Inflammatory macrophage (primary cell): ENCODE measurements at places on chromosomes 1 and 21.

- no peak for DNase-seq
Measured at GRCh38 chr1:87196110-87196827, 132.4 kb upstream of the LMO4 start.

DNA sequence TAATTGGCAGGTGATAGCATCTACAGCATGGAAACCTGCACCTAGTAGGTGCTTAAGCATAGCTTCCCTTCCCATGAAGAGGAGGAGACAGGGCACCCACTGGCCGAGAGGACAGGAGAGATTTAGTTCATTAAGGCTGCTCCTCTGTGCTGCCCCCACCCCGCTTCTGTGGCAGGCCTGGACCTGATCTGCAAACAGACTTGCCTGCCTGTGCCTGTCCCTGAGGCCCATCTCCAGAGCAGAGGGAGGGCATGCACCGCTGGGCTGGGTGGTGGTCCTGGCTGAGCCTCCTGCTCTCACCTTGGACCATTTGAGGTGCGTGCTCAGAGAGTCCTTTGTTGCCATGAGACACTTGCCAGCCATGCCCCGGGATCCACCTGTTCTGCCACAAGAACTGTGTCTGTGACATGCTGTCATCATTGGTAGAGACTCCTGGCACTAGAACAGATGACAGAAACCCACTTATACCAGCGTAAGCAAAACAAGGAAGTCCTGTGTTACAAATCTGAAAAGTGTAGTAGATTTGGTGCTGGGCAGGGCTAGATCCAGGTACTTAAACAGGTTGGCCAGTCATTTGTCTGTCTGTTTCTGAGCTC is 55.6 kb downstream of the PTPRF start:
- no peak for DNase-seq

DNA sequence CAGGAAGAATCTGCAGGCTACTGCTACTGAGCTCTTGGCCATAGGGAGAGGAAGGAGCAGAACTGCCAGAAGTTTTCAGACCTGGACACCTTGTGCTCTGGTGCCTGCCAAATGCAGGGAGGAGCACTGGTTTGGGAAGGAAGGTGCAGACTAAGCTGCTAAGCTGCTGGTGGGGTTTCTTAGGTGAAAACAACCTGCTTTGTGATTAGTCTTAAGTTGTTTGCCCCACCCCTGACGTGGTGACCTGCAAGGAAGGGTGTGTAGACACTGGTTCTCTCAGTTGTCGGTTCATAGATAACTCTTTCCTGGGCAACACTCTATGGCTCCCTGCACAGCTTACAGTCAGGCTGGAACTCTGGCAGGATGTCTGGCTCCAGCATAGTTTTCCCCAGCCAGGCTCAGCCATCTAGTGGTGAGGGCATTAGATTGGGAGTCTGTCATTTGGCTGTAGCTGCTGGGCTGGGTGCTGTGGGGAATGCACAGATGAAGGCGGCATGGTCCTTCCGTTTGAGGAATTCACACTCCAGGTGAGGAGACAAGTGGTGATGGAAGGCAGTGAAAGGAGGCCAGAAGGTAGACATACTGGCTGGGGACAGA is 10.3 kb upstream of the S100A10 start:
- no peak for DNase-seq

GRCh38 chr1:116558140-116558549 is 12.7 kb downstream of the CD58 start:
- no peak for DNase-seq

DNA sequence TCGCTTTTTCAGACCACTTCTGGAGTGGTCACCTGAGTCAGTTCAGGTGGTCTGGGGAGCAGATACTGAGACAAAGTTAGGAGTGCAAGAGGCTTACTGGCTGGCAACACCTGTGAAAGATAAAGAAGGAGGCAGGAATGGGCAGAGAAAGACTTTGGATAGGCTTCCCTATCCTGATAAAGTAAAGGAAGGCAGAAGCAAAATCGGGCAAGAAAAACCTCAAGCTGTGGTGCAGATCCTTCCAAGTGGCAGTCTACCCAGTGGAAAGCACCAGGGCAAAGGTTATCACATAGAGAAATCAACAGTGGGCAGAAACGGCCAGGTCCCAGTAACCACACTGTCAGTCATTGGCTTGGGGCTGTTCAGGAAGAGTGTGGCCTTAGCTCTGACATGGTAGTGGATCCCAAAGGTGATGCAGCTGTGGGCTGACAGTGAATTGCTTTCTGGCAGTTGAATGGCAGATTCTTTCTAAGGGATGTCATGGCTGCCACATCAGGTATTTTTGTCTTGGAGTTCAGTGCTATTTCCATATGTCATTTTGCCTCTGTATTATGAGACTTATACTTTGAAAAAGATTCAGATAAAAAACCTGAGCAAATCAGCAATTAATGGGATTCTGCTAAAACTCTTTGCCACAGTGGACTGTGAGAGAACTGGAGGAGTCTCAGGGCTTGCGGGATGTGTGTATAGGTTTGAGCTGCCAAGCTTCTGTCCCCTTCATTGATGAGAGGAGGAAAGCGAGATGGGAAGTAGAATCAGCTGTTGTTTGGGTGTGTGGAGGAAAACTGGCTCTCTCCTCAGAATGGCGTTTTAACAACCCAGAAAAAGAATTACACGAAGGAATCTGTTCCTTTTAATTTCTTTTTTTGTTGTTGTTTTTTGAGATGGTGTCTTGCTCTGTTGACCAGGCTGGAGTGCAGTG is 8.1 kb upstream of the CGN start:
- no peak for DNase-seq

DNA sequence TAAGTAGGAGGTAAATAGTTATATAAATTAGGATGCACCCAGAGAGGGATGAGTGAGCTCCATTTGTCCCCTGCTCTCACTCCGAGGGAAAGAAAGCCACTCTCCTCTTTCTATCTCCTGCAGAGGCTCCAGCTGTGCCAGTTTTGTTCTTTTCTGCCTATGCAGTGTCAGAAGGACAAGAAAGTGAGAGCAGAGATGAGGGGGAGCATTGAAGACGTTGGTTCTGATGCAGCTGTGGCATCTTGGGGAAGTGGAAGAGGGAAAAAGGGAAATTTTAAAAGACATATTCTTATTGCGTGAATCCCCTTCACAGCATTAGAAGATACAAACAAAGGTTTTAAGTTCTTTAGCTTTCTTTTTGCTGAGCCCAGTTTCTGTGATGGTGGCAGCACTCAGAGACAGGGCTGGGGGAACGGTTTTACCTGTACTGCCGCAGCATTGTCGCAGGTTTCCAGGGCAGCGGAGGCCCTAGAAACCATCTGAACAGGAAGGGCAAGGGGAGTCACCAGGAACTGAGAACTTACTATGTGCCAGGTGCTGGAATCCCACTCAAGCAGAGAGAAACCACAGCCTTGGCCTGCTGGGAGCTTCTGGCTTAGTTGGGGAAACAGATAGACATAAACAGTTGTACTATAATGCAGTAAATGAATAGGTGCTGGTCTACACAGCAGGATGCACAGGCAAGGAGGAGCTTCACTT is 44.9 kb upstream of the USP24 start:
- no peak for DNase-seq

GRCh38 chr1:213162338-213162737 is 111.3 kb downstream of the RPS6KC1 start:
- no peak for DNase-seq

DNA sequence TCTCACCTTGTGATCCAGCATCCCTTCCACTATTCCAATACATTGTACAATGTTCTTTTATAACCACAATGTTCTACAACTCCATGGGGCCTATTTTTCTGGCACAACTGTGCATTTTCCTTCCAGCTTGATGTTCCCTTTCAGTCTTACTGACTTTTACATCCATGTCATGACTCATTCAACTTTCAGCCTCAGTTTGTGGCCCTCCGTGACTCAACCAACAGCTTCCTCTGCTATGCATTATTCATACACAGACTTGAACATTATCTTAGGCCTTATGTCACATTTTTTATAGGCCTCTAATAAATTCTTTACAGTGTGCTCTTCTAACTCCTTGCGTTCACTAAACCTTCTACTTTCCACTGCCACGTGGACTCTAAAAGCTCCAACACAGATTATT is 119.4 kb upstream of the PRMT6 start:
- DNase-seq: no peak

GRCh38 chr21:24023402-24023801 is 1583.9 kb downstream of the MRPL39 start:
- DNase-seq: no peak

- DNase-seq: no peak
Measured at GRCh38 chr21:32813265-32813903, 41.8 kb upstream of the PAXBP1 start.

- DNase-seq: peak; percentile 40
Measured at GRCh38 chr1:230043081-230043480, 24.0 kb upstream of the GALNT2 start.

- no peak for DNase-seq
Measured at GRCh38 chr1:200805719-200806118, 67.0 kb downstream of the CAMSAP2 start.

DNA sequence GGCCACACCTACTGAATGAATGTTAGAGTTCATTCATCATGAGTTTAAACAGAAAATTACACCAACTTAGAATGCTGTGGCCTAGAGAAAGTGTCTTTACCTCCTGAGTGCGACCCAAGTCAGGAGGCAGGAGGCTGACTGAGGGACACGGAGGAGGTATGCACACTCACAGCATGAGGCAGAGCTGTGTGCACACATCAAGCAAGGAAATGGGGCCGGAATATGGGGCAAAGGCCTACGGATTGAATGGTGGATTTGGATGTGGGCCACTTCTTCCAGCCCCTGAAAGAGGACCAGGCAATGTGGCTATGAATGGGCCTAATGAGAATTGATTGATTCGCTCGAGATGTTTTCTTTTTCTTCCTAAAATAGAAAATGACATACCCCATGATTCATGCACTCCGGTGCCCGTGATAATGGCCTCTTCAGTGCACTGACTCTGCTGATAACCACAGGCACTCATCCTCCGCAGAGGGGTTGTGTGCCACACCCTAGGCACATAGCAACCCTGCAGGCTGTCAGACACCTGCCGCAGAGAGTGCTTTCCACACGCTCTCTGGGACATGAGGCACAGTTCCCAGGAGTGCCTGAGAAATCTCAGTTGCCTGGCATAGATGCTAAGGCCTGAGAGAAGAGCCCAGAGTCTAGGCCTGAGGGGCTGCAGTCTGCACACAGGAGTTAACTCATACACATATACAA is 155.5 kb downstream of the GLUL start:
- peak; percentile 23 for DNase-seq
